ENCODE measurements at places on chromosomes 5 and 9.
A peak's percentile ranks its signal among the peaks of the same experiment; 100 is the strongest.

DNA sequence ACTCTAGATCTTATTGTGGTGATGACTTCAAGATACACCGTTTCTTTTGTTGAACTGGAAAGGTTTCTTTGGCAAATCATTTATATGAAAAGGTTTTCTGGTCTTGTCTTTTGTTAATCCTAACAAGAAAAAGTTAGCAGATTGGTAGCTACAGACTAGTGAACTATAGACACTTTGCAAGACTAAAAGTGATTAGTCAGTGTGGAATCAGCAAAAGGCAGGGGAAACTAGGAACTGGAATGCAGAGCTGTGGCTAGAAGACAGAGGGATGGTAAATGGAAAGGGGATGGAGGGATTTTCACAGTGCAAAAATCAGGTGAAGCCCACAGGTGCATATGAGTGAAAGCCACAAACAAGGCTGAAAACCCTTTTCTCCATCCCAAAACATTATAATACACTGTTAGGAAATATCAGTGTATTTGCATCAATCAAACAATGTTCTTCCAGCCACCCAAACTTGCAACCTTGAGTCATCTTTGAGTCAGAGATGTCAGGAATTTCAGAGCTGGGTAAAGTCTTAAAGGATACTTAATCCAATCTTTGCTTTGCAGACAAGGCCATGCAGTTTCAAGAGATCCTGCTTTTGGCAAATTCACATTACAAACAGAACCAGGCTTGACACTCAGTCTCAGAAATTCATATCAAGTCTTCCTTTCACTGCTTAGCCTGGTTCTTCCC is 52.7 kb downstream of the PLK2 start:
- DNase-seq = peak; percentile 89

DNA sequence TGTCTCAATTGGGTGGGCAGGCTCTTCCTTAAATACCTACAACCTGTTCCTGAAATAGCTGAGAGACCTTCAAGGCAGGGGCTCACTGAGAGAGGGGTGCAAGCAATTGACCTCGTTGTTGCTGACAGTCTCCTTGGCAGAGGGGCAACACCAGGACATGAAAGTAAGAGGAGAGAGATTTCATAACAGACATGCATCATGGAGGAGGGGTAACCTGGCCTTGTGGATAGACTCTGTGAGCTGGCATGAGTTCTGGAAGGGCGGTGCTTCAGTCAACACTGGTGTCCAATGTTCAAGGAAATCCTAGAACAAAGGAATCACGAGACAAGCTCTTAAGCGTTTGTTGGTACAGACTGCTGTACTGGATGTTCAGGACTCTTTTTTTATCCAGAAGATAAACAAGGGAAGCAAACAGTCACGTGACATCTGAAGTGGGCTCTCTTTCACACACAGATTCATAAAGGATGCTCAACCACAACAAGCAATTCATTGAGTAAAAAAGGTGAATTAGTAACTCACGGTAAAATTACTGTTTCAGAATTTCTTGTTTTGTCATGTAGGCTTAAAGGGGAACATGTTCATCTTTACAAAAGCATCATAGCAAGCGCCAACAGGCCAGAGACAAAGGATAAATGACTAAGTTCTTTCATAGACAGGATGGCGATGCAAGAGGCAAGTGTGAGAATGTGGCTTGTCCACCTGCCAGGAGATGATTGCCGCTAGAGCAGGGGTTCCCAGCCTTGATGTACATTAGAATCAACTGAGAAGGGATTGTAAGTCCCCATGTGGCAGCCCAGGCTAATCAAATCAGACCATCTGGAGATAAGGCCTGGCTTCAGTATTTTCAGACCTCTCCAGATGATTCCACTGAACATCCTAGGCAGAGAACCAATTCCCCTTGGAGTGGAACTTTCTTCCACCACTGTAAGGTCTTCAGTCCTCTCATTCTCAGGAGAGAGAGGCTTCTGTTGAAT is 20.7 kb downstream of the ANKRA2 start:
- DNase-seq = no peak

- DNase-seq = no peak
These were observed 12.6 kb upstream of the ARHGAP26 start for GRCh38 chr5:142757564-142757963.

- no peak for DNase-seq
These were observed 234.5 kb upstream of the TRIM32 start for GRCh38 chr9:116452634-116453033.

- DNase-seq = no peak
These were observed 11.3 kb upstream of the RNF130 start for GRCh38 chr5:180082633-180083420.

GRCh38 chr5:32030686-32031085 is 143.4 kb downstream of the GOLPH3 start:
- DNase-seq = no peak

- peak; percentile 61 for DNase-seq
These were observed 61.1 kb downstream of the LMNB1 start for GRCh38 chr5:126837906-126838539.

DNA sequence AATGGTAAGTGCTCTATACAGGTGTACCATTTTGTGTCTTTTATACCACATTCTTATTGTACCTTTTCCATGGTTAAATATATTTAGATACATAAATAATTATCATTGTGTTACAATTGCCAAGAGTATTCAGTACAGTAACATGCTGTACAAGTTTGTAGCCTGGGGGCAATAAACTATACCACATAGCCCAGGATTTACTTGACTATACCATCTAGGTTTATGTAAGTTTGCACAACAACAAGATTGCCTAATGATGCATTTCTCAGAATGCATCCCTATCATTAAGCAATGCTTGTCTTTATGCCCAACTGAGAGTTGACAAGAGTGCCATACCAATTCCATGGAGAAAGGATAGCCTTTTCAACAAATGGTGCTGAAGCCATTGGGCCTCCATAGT is 136.7 kb upstream of the PJA2 start:
- DNase-seq = no peak

- no peak for DNase-seq
These were observed 122.5 kb downstream of the CDH18 start for GRCh38 chr5:19865336-19866089.
